ENCODE measurements at places on chromosomes 5 and 9.

DNA sequence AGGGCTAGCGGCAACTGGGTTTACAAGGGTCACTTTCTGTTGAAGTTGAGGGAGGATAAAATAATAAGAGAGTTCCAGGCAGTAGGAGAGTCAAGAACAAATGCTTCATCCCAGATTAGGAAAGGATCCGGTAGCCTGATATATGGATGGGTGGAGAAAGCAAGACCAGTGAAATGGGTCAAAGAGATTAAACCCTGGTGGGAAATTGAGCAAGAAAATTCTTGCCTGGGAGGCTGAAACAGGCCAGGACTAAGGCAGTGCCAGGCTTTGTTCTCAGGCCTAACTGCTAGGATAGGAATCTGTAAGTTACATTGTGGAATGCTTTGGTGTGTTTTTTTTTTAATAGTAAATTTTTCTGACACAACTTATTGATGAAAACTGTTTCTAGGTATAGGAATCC, 257.4 kb upstream of the RFX3 start:
- DNase-seq: no peak

- DNase-seq: no peak
These were observed 20.6 kb upstream of the TRAF1 start for GRCh38 chr9:120947222-120947621.

- no peak for DNase-seq
These were observed 133.4 kb upstream of the OTULINL start for GRCh38 chr5:14447958-14448911.

- DNase-seq: peak; percentile 60
These were observed 40.4 kb downstream of the SAR1B start for GRCh38 chr5:134592141-134592746.

DNA sequence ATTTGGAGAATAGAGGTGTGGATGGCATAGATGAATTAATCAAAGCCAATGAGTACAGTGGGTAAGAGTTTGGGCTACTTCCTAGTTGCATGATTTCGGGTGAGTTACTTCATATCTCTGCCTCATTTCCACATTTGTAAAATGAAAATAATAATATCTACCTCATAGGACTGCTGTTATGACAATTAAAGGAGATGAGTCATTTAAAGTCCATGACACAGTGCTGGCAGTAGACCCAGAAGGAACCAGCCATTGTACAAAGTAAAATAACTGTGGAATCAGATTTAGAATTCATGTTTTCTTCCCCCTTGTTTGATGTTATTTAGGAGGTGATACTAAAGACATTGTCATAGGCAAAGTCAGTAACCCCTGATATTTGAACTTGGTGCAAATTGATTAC, 139.5 kb upstream of the SLC27A6 start:
- no peak for DNase-seq

- DNase-seq: no peak
These were observed 50.7 kb downstream of the BAAT start for GRCh38 chr9:101333926-101334702.

- no peak for DNase-seq
These were observed 53.9 kb downstream of the ROR2 start for GRCh38 chr9:91896097-91896496.

GRCh38 chr5:172417983-172418630, 36.2 kb downstream of the SH3PXD2B start:
- DNase-seq: peak; percentile 96

GRCh38 chr9:98369471-98369870, 114.0 kb upstream of the TBC1D2 start:
- no peak for DNase-seq

- DNase-seq: peak; percentile 86
These were observed 614.1 kb downstream of the EBF1 start for GRCh38 chr5:158485604-158486081.

DNA sequence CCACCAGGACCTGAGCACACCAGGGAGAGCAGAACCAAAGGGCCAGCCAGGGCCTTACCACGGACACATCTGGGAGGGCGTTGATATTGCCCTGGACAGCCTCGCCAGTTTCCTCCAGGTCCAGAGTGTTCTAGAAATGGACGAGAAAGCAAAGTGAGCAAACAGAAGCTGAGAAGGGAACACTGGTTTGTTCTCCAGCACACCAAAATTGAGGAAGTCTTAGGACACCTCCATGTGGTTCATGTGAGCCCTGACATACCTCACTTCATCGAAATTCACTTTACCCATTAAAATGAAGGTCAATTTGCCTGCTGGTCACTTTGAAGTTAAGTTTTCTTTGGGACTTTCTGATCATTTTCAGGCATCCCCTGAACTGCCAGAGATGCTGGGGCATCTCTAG, 20.1 kb upstream of the AKNA start:
- no peak for DNase-seq

DNA sequence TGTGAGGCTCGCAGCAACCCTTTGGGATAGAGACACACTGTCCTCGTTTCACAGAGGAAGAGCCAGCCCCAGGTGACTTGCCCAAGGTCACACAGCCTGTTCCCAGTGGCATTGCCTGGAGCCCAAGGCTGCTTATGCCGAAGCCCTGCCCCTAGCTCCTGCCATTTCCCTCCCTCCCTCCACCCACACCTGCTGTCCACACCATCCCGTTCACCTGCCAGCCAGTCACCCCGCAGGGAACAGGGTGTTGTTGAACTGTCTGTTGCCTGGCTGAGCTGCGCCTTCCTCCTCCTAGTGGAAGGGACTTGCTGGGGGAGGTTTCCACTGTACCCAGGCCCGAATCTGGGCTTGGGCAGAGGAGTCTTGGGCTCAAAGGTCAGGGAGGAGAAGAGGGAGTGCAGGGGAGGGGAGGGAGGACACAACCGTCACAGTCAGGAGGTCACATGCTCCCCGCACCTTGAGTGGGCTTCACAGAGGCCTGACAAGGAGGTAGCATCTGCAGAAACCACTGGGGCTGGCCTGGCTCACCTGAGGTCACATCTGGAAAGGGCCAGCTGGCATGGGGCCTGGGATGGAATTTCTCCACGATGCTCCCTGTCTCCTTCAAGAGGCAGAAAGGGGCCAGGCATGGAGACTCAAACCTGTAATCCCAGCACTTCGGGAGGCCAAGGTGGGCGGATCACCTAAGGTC, 6.3 kb downstream of the TTC16 start:
- no peak for DNase-seq

DNA sequence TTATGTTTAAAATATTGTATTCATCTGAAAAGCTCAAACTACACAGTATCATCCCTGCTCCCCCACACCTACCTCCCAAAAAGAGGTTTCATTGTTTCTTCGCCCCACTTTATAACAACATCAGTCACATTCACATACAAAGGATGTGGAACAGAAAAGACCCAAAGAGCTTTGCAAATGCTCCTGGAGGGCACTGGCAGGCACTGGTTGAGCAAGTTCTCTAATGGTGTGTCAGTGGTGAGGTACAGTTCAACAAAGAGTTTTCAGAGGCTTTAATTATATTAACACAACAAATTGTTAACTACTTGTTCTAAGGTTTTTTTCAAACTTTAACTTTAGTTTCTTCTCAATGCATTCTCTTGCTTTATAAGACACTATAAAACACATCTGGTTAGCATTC, 54.1 kb upstream of the ECM2 start:
- DNase-seq: no peak

DNA sequence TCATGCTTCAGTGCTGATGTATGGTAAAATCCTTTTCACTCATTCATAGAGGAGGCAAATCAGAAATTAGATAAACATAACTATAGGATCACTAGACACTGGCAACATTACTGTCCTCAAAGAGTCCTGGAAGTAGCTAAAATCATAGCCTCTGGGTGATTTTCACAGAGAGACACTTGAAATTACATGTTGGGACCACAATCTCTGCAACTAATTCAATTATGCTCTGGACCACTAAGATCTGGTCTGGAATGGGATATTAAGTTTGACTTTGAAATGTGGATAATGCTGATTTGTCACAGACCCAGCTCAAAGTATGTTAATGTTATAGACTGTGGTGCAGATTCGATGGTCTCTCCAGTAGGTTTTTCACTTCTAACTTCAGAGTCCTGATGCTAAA, 214.6 kb upstream of the CCNH start:
- DNase-seq: no peak

DNA sequence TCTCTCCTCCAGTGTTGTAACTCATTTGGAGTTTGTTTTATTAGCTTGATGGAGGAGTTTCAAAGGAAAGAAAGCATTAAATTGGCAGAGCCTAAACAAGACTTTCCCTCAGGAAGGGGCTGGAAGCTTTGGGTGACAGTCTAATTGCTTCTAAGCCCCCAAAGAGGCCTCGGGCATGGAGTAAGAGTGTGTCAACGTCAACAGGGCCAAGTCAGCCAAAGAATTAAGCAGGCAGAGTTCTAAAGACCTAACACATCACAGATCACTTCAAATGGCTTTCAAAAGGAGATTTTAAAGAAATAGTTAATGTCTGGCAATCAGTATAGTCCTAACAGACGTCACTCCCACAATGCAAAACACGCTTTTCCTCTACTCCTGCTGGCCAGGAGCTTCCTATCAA, 234.5 kb downstream of the EFNA5 start:
- DNase-seq: peak; percentile 33

DNA sequence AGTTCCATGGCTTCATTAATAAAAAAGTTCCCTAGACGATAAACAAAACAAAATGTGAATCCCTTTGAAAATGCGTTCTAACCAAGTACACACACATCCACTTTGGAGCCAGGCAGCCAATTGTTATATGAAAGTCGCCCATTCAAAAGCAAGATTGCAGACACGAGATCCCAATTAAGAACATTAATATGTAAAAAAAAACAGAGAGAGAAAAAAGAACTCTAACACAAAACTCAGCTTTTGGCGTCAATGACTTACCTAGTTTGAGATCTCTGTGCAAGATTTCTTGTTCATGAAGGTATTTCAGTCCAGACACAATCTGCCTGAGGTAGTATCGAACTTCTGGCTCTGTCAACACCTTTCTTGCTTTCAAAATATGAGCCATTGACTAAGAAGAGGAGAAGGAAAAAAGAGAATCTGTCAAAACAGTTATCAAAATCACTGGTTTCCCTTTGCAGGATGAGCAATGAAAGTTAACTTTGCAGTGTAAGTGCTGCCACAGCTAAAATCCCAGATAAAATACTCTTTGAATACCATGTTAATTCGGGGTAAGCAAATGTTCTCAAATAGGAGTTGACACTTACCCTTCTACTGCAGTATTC, 1.6 kb downstream of the PLK2 start:
- no peak for DNase-seq

GRCh38 chr9:92510747-92511146, 25.0 kb downstream of the ECM2 start:
- no peak for DNase-seq

DNA sequence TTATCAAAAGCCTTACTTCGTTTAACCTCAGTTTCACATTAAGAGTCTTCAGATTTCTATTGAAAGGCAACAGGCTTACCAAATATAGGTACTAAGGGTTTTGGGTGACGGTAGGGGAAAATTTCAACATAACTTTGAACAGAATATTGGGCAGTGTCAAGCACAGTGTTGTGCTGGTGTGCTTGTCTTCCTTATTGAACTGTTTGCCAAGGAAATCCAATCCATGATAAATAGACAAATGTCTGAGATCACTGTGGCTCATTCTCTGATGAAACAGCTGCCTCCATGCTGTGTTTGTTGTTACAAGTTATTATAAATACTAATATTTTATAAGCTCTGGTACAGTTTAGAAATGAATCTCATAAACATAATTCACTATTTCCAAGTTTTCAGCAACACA, 730.1 kb downstream of the NR2F1-AS1 start:
- no peak for DNase-seq

DNA sequence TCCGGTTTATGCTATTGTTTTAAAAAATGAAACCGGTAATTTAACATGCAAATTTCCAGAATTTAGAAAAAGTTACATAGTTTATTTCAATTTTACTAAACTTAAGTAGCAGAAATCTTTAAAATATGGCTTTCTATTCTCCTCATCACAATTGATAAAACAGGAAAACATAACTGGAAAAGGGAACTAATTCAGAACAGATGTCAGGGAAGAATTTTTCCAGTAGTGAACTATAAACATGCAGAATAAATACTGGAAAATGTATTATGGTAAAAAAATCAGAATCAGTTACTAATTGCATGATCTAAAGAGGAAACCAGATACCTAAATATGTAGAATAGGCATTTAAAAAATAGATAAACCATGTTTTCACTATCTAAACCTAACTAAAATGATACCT, 7.3 kb upstream of the NR4A3 start:
- no peak for DNase-seq

DNA sequence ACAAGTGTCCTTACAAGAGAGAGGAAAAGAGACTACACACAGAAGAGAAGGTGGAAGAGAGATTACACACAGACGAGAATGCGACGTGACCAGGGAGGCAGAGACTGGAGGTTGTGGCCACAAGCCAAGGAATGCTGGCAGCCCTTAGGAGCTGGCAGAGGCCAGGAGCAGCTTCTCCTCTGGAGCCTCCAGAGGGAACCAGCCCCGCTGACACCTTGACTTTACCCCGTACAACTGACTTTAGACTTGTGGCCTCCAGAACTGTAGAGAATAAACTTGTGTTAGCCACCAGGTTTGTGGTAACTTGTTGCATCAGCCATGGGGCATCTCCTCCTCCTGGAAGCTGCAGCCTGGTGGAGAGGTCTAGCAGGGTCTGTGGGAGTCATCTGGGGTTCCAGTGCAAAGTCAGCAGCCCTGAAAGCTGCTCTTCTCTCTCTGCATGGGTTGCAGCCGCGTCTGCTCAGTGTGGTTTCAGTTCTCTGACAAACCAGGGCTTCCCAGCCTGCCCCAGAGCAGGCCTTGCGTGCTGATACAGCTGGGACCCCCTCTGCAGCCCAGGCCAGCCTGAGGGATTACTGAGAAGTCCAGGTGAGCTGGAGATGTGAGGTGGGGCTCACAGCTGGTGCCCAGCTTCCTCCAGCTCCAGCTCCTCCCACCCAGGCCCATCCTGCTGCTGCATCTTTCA, 30.8 kb upstream of the CNOT6 start:
- no peak for DNase-seq

DNA sequence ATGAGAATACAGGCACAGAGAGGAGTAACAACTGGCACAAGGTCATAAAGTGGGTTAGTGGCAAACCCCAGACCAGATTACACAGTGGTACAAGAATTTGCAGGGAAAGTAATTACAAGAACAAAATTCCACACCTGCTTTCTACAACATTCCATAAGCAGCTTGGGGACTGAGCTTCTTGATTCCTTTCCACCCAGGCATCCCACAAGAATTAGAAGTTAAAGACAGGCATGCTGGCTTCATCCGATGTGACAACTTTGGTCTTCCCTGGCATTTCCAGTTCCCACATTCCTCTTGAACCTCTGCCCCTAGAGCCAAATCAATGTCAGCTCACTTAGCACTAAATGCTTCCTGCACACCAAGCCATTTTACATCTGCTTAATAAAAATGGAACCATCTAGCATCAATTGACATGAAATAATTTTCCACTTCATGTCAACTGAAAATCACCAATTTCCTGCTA, 435.8 kb upstream of the PAPPA start:
- no peak for DNase-seq
